ENCODE measurements at places on chromosomes 4 and X. TPM values are rescaled to one million over a fixed set of nuclear protein-coding genes. Genes with fewer than 3 reads are reported as not detected.

The CCNA2 gene
- total RNA-seq, result 17.4 TPM

DNA sequence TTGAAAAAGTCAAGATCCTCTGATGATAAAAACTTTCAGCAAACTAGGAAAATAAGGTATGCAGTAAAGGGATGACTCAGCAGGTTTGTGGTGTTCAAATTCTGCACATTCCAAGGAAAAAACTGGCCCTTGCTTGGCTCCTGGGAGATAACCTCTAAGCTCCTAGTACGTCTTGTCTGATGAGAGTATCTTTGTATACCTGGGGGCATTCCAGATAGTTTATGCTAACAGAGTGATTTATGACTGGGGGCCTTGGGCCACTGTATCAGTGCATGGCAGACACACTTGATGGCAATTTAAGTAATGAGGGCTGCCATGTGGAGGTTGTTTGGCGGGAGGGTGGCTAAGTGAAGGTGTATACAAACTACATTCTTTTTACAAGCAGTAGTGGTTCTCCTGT, 56.9 kb downstream of the NSG1 start:
- H3K4me1 ChIP-seq, result no peaks in the 10 kb centered on the region
- no peak overlapping the region for H3K4me3 ChIP-seq
- no peaks in the 10 kb centered on the region for H3K27me3 ChIP-seq
- no peak overlapping the region for H3K27ac ChIP-seq
- DNase-seq, result no peak

GRCh38 chr4:163776957-163777356, 282.5 kb downstream of the TMA16 start:
- H3K27me3 ChIP-seq, result no peaks in the 10 kb centered on the region
- no peaks in the 10 kb centered on the region for H3K36me3 ChIP-seq
- no peaks in the 10 kb centered on the region for H3K4me1 ChIP-seq
- no peak overlapping the region for H3K27ac ChIP-seq

The WDR17 gene
- 42.5 TPM for total RNA-seq

- no peak for DNase-seq
- no peak overlapping the region for H3K27ac ChIP-seq
- H3K36me3 ChIP-seq, result no peaks in the 10 kb centered on the region
- no peak overlapping the region for H3K4me3 ChIP-seq
- no peaks in the 10 kb centered on the region for H3K4me1 ChIP-seq
- no peaks in the 10 kb centered on the region for H3K27me3 ChIP-seq
Observed at GRCh38 chr4:26094911-26095310, 180.9 kb downstream of the SMIM20 start.

The MAP9 gene
- total RNA-seq, result 22.8 TPM

The TRIML1 gene
- not detected for total RNA-seq

The ERVMER34-1 gene
- total RNA-seq, result 0.99 TPM

DNA sequence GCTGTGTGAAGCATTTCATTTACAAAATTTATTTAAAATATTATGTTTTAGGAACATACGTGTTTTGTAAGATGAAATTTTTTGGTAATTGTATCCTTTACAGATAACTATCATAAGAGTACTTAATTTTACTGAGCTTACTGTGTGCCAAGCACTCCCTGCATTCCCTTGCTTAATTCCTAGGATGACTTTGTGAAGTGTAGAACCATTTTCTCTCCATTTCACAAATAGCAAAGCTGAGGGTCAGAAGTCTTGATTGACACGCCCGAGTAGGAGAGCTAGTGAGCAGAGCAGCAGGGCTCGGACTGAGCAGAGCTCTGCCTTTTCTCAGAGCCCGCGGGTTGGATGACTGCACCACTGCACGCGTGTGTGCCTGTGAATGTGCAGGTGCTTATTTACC, 30.6 kb downstream of the PIGG start:
- no peak overlapping the region for H3K27ac ChIP-seq
- no peaks in the 10 kb centered on the region for H3K4me1 ChIP-seq
- no peak for DNase-seq
- no peak overlapping the region for H3K4me3 ChIP-seq
- H3K27me3 ChIP-seq, result no peaks in the 10 kb centered on the region

- no peaks in the 10 kb centered on the region for H3K27me3 ChIP-seq
- no peak overlapping the region for H3K4me3 ChIP-seq
- H3K27ac ChIP-seq, result no peak overlapping the region
- H3K4me1 ChIP-seq, result no peaks in the 10 kb centered on the region
- DNase-seq, result no peak
- H3K36me3 ChIP-seq, result no peaks in the 10 kb centered on the region
Observed at GRCh38 chrX:123324625-123325024, 140.5 kb downstream of the GRIA3 start.

The TIMP1 gene
- total RNA-seq, result 198 TPM

- H3K27ac ChIP-seq, result no peak overlapping the region
- H3K27me3 ChIP-seq, result no peaks in the 10 kb centered on the region
- H3K4me1 ChIP-seq, result no peaks in the 10 kb centered on the region
- H3K36me3 ChIP-seq, result no peaks in the 10 kb centered on the region
- DNase-seq, result no peak
- no peak overlapping the region for H3K4me3 ChIP-seq
Observed at GRCh38 chr4:125703443-125703842, 388.7 kb downstream of the FAT4 start.

- H3K36me3 ChIP-seq, result no peaks in the 10 kb centered on the region
- no peak overlapping the region for H3K4me3 ChIP-seq
- H3K27ac ChIP-seq, result no peak overlapping the region
- no peaks in the 10 kb centered on the region for H3K27me3 ChIP-seq
Observed at GRCh38 chr4:110211007-110211769, 12.8 kb upstream of the ELOVL6 start.

All from spinal cord (tissue), 10 donors.